Activated naive CD8-positive, alpha-beta T cell treated with anti-CD3 and anti-CD28 coated beads for 36 hours (primary cell): ENCODE measurements at places on chromosomes 12 and 14. TPM values are rescaled to one million over a fixed set of nuclear protein-coding genes. Genes with fewer than 3 reads are reported as not detected.

Gene IKBIP
- 25.8 TPM for total RNA-seq

DNA sequence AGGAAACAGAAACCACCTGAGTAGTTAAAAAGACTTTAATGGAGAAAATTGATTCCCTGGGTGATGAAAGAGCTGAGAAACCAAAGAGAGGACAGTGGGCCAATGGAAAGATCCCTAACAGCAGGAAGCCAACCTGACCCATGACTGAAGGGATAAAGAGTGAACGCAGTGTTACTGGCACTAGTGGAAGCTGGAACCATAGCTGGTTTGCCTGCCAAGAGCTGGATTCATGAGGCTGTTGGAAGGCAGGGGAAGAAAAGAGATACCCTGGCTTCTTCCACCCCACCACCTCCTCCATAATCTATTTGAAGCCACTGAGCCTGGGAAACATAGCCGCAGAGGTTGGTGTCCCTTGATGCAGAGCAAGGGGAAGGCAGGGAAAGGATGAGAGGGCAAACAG lies 125.5 kb upstream of the PRKD1 start:
- no peak for DNase-seq
- no peaks in the 10 kb centered on the region for H3K27me3 ChIP-seq
- H3K4me1 ChIP-seq, result no peaks in the 10 kb centered on the region
- H3K27ac ChIP-seq, result no peak overlapping the region
- H3K4me3 ChIP-seq, result no peak overlapping the region

DNA sequence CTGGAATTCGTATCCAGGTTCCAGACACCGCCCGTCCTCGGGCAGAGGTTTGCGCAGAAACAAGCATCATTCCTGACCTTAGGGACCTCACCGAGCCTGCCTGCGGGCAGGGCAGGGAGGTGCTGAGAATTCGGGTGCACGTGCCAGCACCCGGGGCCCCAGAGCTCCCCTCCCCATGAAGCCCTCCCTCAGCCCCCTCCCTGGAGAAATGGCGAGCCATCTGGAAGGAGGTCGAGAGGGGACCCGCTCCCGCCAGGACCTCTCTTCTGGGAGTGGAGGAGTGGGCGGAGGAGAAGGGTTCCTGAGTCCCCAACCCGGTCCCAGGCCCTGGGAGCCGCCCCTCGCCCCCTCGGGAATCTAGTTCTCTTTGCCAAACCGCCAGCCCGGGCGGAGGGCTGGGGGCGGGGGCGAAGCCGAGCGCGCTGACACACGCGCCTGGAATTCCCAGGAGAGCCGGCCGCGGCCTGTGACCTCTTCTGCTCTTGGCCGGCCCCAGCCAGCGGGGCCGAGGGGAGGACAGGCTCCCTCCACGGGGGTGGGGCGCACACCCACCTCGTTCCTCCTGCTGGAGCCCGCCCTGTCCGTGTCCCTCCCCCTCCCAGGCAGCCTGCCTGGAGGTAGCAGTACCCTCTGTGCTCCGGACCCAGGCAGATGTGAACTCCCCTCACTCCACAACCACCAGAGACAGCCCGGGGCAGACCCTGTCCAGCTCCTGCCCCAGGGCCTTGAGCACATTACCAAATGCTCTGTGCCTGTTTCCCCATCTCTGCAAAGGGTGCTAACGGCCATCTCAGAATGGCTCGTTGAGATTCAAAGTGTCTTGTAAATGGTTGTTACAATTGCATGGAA lies 23.0 kb upstream of the GPR132 start:
- peaks cover 18% of the 10 kb centered on the region for H3K4me1 ChIP-seq
- no peaks in the 10 kb centered on the region for H3K36me3 ChIP-seq
- H3K4me3 ChIP-seq, result peak overlapping the region; percentile 63
- H3K27ac ChIP-seq, result no peak overlapping the region
- DNase-seq, result no peak

Gene KLRK1
- 112 TPM for total RNA-seq

Gene GNPTAB
- total RNA-seq, result 47.4 TPM

- DNase-seq, result no peak
- H3K4me3 ChIP-seq, result no peak overlapping the region
- no peaks in the 10 kb centered on the region for H3K27me3 ChIP-seq
- H3K27ac ChIP-seq, result no peak overlapping the region
Measured at GRCh38 chr12:129614221-129614885, 289.5 kb downstream of the TMEM132D start.

GRCh38 chr12:81615026-81615588 lies 144.0 kb downstream of the PPFIA2 start:
- no peak overlapping the region for H3K4me3 ChIP-seq
- no peaks in the 10 kb centered on the region for H3K27me3 ChIP-seq
- no peak for DNase-seq
- H3K4me1 ChIP-seq, result no peaks in the 10 kb centered on the region
- no peak overlapping the region for H3K27ac ChIP-seq

Gene KRT82
- total RNA-seq, result not detected

GRCh38 chr14:67395876-67396189 lies 16.1 kb downstream of the PLEK2 start:
- DNase-seq, result no peak
- no peak overlapping the region for H3K27ac ChIP-seq
- H3K4me3 ChIP-seq, result no peak overlapping the region
- no peaks in the 10 kb centered on the region for H3K36me3 ChIP-seq

Gene SAMD4A
- total RNA-seq, result 4.6 TPM

DNA sequence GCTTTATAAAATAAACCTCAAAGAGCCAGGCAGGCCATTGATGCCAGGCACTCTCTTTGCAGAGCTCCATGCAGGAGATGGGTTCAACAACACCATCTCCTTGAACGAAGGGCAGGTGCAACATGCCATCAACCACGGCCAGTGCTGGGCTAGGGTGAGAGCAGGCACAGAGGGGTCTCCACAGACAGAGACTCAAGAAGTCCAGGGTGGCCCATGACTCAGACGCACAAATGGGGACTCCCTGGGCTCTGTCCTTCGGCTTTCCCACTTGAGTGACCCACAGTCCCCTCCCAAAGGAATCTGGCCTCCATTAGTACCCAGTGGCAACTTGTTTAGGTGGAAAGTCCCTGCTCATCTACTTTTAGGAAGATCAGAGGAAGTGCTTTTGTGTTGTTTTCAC lies 124.4 kb upstream of the PZP start:
- no peak for DNase-seq
- no peak overlapping the region for H3K27ac ChIP-seq
- no peaks in the 10 kb centered on the region for H3K27me3 ChIP-seq
- H3K4me1 ChIP-seq, result peaks cover 9% of the 10 kb centered on the region

DNA sequence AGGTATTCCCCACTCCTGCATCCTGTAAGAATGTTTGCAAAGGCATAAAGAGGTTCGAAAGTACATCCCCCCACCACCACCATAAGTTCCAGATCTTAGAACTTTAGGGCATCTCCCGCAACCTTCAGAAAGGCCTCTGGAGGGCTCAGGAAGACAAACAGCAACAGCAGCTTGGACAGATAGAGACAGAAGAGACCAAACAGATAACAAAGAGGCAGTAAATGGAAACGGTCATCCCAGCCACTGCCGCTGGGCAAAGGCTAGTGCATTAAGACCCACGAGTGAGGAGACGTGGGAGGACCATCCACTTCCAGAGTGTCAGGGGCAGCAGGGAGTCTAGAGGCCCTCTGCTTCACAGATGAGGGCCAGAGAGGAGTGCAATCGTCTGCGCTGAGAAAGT lies 124.3 kb downstream of the CRACR2A start:
- H3K27ac ChIP-seq, result no peak overlapping the region
- no peak overlapping the region for H3K4me3 ChIP-seq
- DNase-seq, result no peak
- peaks cover 2% of the 10 kb centered on the region for H3K4me1 ChIP-seq

DNA sequence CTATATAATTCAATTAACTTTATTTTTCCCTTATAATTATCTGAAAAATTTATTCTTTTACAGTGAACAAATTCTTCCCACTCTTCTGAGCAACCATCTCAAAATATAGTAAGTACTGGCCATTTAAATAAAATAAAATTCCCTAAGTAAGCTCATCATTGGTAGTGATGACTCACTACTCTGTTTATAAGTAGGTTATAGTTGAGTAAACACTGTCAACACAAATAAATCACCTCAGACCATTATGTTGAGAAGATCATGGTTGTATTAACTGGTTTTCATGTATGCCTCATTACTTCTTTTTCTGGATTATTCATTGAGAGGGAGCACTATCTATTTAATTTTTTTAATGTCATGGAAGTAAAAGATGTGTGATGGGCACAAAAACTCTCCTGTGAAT lies 220.5 kb downstream of the SEC23A start:
- no peak for DNase-seq
- H3K27ac ChIP-seq, result no peak overlapping the region
- H3K4me3 ChIP-seq, result no peak overlapping the region
- no peaks in the 10 kb centered on the region for H3K36me3 ChIP-seq
- no peaks in the 10 kb centered on the region for H3K4me1 ChIP-seq

Gene CATSPERB
- 0.27 TPM for total RNA-seq

DNA sequence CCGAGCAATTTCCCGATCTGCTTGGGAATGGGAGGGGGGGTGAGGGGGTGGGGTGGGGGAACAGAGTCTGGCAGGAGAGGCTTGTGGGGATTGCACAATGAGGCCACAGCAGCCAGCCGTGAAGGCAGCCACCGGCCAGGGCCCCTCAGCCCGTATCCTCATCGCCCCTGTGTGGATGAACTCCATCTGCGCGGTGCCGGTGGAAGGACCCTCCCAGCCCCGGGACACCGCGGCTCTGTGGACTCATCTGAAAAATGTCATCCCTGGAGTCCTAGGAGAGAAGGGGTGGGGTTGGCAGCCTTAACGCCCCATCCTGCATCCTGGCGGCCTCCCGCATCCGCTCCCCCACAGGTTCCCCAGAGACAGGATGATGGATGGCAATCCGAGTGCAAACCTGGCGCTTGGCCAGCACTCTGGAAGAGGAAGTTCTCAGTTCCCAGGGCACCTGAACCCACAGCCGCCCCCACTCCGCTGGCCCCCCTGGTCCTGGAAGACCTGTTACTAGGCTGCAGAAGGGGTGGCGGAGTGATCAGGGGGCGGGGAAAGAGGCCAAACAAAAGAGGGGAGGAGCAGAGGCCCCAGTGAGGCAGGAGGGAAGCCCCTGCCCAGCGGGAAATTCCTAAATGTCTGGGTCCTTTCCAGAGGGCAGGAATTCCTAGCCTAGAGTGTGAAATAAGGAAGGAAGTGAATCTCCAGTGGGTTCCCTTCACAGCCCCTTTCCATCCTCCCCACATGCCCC lies 1.2 kb upstream of the TNFAIP2 start:
- no peak overlapping the region for H3K27ac ChIP-seq
- peaks cover 38% of the 10 kb centered on the region for H3K27me3 ChIP-seq
- H3K4me1 ChIP-seq, result no peaks in the 10 kb centered on the region

- H3K4me1 ChIP-seq, result no peaks in the 10 kb centered on the region
- H3K36me3 ChIP-seq, result no peaks in the 10 kb centered on the region
- DNase-seq, result no peak
- peaks cover 55% of the 10 kb centered on the region for H3K27me3 ChIP-seq
Measured at GRCh38 chr14:62123961-62124360, 361.7 kb downstream of the SNAPC1 start.

- H3K27ac ChIP-seq, result peak overlapping the region; percentile 94
- peaks cover 28% of the 10 kb centered on the region for H3K4me1 ChIP-seq
- peak overlapping the region; percentile 94 for H3K4me3 ChIP-seq
- no peaks in the 10 kb centered on the region for H3K36me3 ChIP-seq
- peak; percentile 12 for DNase-seq
Measured at GRCh38 chr12:48157889-48158370, 615 bp upstream of the ASB8 start.

DNA sequence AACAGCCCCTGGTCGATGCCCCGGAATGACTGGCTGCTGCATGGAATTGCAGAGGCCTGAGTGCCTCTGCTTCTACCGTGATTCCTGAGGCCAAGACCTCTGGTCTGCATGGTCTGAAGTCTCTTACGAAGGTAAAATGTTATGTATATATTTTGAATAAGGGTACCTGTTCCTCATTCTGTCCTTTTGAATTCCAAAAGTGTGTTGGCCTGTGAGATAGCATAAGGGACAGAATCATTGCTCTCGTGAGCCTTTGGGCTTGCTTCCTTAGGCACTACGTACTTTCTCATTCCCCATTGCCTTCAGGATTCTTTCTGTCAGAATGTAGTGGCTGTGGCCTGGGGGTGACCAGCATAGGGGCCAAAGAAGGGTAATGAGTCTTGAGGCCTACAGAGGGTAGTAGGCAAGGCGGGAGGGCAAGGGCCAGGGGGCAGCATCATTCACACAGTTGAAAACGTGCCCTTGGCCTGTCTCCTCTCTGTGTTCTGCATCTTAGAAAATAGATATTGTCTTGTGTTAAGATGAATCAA lies 19.5 kb downstream of the TRAF3 start:
- peaks cover 38% of the 10 kb centered on the region for H3K36me3 ChIP-seq
- no peak overlapping the region for H3K27ac ChIP-seq
- no peaks in the 10 kb centered on the region for H3K27me3 ChIP-seq
- H3K4me3 ChIP-seq, result no peak overlapping the region

- H3K4me1 ChIP-seq, result no peaks in the 10 kb centered on the region
- no peak overlapping the region for H3K4me3 ChIP-seq
- no peak overlapping the region for H3K27ac ChIP-seq
- H3K36me3 ChIP-seq, result no peaks in the 10 kb centered on the region
Measured at GRCh38 chr12:71010143-71010479, 89.6 kb upstream of the PTPRR start.

DNA sequence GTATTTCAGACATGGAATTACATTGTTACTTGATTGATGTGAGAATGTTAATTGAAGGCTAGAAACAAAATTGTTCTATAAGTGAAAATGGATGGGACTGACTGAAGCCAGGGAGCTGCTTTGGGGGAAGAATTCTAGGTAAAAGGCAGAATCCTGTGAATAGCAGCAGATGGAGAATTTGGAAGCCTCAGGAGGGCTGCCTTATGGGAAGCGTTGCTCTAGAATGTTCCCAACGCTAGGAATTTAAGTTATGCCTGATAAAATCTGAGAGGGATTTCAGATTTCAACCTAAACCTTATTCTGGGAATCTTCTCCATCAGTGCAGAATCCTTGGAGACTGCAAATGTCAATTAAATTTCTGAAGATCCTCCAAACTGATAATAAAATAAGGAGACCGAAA lies 858.2 kb upstream of the FLRT2 start:
- no peak overlapping the region for H3K27ac ChIP-seq
- H3K36me3 ChIP-seq, result no peaks in the 10 kb centered on the region
- no peaks in the 10 kb centered on the region for H3K4me1 ChIP-seq
- H3K27me3 ChIP-seq, result no peaks in the 10 kb centered on the region
- no peak overlapping the region for H3K4me3 ChIP-seq
- DNase-seq, result no peak
